ENCODE measurements at places on chromosomes 2 and 18.

DNA sequence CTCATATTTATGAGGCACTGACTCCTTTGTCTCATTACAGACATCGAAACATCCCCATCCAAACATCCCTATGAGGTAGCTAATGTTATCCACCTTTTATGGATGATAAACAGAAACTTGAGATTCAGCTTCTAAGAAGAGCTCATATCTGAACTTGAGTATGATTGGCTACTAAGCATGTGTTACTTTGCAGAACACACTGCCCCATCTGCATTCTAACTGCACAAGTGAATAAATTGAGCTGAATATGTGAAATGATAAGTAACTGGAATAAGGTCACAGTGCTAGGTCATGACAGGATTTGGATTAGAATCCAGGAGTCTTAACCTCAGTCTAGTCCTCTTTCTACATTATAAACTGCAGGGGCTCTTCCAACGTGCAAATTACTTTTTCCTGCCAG lies 172.7 kb downstream of the SETBP1 start:
- DNase-seq = no peak

DNA sequence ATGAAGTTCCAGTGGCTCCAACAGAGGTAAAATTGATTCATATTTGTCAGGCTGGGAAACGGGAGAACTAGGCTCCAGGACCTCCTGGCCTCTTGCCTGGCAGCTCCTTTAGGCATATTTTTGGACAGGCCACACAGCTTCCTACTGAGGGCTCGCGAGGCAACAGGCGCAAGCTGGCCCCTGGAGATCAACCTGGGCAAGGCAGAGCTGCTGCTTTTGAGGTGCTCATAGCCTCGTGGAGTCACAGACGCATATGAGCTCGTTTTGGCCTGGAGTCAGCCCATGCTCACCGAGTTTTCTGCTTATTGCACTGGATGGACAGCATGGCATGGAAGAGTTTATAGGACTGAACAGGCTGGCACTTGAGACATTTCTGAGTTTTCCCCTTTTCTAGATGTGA lies 97.7 kb downstream of the CAPN13 start:
- no peak for DNase-seq

DNA sequence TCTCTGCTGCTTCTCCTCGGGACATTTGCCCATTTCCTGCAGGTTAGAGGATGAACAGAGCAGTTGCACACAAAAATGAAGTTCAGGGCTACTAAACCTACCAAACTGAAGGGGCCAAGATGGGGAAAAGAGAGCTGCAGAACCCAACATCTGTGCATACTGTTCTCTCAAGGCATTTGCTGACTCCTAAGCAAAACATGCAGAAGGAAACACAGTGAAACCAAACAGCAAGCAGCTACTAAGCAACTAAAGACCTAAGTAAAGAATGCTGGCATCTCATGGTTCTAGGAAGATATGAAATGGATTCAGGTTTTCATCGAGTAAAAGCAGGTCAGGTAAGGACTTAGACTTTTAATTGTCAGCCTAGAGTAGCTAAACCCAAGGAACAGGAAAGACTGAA lies 111.9 kb upstream of the SYT4 start:
- DNase-seq = no peak

DNA sequence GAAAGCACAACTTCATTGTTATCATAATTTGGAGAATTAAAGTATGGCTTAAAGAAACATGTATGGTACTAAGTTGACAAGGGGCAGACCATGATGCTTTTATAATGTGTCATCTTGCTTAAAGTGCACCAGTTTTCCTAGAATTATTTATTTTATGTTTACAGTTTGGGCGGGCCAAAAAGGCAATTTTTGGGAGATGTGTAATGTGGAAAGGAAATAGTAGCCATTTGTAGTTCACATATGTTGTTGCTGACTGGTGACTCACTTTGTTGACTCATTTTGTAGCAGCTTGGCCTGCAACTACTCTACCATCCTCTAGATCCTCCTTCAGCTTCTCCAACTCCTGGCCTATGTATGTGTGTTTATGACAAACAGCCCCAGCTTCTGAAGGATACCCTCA lies 7.7 kb downstream of the ZSCAN30 start:
- DNase-seq = no peak

DNA sequence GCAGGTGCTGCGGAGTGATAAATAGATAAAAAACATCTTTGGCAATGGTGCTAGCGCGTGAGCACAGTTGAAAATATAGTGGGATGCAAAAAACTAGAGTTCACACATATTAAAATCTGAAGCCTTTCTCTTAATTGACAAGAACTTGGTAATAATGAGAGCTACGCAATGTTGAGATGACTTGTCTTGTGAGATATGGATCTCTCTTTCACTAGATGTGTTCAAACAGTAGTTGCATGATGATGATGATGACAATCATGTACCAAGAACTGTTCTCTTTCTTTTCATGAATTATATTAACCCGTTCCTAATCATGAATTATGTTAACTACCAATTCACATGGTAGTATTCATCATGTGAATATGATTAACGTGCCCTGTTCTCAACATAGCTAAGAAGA lies 81.1 kb downstream of the DYNAP start:
- no peak for DNase-seq

DNA sequence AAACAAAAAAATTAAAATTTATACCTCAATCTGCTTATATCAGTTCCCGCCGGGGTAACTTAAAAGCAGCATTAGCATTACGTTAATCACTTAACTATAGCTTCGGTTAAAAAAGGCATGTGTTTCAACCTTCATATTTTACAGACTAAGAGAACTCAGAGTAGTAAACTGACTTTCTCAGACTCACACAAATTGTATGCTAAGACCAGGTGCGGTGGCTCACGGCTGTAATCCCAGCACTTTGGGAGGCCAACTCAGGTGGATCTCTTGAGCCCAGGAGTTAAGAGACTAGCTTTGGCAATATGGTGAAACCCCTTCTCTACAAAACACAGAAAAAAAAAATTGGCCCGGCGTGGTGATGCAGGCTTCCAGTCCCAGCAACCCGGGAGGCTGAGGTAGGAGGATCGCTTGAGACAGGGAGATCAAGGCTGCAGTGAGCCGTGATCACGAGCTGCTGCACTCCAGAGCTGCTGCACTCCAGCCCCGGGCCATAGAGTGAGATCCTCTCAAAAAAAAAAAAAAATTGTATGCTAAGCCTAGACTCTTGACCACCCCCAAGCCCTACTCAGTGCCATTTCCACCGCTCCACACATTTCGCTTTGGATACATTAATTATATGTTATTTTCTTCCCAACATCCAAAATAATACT lies 2.4 kb downstream of the HNRNPLL start:
- no peak for DNase-seq

GRCh38 chr2:154696369-154696768 lies 2.1 kb upstream of the KCNJ3 start:
- DNase-seq = no peak

DNA sequence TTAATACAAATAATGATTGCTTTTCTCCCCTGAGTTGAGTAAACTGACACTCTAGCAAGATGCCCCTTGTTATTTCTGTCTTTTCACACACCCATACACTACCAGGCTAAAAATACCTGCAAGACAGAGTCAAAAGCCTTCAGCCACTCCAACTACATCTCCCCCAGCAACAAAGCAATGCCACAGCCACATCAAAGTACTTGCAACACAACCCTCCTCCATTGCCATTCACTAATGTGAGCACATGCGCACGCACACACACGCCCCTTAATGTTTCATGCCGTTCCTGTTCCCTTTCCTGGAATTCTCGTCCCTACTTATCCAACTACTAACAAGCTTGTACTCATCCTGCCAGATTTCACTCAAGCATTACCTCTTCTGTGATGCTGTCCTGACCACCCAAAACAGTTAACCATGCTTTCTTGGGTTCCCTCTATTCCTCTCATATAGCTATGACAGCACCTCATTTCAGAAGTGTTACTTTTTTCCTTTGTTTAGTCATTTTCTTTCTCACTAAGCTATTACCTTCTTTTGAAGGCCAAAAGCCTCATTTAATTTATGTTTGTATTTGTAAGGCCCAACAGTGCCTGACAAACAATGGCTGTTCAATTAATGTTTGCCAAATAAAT lies 29.6 kb downstream of the SLC25A12 start:
- DNase-seq = no peak
